ENCODE measurements at places on chromosomes 5 and 9.
A peak's percentile ranks its signal among the peaks of the same experiment; 100 is the strongest.

GRCh38 chr5:13249854-13250253 is 694.6 kb downstream of the DNAH5 start:
- DNase-seq, result no peak

- peak; percentile 39 for DNase-seq
These were observed 96.6 kb downstream of the LHX2 start for GRCh38 chr9:124108216-124108615.

- no peak for DNase-seq
These were observed 66.3 kb upstream of the IL33 start for GRCh38 chr9:6149315-6149714.

DNA sequence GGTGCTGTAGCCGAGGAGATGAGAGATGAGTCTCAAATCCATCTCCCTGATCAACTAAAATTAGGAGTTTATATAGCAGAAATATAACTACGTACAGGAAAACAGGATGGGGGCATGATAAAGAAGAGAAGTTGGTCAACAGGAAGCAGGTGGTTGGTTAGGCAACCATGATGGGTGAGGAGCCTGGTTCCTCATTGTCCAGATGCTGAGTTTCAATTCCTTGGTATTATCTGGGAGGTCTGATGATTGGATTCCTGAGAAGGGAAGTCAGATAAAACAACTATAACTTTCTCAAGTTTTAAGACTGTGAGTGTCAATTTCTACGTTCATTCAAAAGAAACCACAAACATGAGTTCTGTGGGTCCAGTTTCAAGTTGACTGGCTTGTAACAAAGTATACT is 323.9 kb downstream of the MTRR start:
- DNase-seq, result no peak
